Central memory CD4-positive, alpha-beta T cell (primary cell): ENCODE measurements at places on chromosomes 2 and 18.

DNA sequence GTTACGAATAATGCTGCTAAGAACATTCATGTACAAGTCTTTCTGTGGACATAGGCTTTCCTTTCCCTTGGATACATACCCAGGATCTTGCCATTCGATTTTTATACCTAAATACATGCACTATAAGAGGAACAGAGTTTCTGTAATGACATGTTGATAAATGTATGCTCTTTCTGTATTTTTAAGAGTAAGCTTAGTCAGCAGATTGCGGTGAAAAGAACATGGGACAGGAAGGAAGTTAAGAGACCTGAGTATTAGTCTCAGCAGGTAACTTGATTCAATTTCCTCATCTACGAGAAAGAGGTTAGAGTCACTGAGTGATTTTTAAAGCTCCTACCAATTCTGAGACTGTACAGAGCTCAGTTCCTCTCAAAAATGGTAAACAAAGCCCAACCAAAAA lies 2.6 kb upstream of the TLK1 start:
- peak; percentile 49 for DNase-seq

DNA sequence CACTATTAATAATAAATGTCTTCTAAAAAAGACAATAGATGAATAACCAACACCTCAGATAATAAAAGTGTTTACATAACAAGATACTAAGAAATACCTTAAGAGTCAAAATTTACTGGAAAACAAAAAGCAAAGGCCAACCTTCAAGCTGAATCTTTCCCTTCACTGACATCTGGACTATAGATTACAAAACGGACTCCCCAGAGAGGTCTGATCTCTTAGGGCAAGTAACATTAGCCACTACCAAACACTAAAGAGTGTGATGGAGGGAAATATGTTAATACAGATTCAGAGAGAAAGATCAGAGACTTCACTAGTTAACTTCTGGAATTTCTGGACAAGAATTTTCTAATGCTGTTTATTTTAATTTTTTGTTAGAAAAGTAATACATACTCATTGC lies 13.9 kb downstream of the CLASP1 start:
- DNase-seq, result no peak

DNA sequence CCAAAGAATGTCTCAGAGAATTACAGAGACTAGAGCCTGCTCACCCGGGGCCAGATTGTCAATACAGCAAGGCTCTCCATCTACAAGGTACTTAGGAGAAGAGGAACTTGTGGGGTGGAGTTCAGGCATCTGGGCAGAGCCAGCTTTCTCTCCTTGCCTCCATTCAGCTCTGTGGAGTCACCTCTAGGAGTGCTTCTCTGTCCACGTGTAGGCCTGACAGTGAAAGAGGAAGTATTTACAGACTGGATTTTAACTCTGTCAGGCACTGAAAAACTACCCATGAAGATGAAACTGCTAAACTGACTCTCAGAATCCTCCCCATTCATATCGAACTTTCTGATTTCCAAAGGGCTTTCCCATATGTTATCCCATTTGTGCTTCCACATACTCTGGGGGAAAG lies 315.6 kb downstream of the SETBP1 start:
- DNase-seq, result no peak

DNA sequence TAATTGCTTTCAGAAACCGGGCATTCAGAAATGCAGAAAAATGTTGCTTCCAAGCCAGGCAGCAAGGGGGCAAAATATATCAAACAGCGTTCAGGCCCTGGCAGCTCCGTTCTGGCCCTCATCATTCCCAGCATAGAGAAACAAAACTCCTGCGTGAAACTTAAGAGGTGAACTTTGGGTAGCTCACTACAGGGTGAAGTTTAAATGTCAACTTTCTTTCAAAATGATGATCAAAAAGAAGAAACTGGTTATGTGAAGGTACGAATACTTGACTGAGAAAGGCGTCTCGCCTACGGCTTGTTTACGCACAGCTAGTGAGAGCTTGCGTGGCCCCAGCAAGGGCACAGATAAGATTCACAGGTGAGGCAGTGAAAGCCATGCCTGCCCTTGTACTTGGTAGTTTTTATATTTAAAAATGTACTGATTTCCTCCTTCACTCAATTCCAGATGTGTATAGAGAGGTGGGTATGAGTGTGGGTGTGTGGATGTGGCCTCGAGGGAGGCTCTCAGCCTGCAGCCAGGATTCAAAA lies 127.5 kb downstream of the NFATC1 start:
- peak; percentile 75 for DNase-seq

GRCh38 chr2:209805351-209805750 lies 33.7 kb downstream of the UNC80 start:
- DNase-seq, result no peak

DNA sequence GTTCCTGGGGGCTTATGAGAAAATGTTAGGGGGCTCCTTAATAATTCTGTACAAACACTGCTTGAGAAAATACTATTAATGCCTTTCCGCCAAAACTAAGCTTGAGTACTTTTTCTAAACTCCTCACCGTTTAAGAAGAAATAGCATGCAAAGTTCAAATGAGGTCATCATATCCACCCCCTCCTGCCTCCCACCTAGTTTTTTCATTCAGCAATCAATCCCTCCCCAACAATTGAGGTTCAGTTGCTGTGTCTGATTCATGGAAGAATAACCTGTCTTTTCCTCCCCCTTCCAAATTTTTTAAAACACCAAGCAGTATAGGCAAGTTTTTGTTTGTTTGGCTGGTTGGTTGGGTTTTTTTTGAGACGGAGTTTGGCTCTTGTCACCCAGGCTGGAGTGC lies 24.4 kb upstream of the RMP24 start:
- DNase-seq, result no peak

- no peak for DNase-seq
These were observed 15.6 kb downstream of the SLC39A10 start for GRCh38 chr2:195672674-195673073.

DNA sequence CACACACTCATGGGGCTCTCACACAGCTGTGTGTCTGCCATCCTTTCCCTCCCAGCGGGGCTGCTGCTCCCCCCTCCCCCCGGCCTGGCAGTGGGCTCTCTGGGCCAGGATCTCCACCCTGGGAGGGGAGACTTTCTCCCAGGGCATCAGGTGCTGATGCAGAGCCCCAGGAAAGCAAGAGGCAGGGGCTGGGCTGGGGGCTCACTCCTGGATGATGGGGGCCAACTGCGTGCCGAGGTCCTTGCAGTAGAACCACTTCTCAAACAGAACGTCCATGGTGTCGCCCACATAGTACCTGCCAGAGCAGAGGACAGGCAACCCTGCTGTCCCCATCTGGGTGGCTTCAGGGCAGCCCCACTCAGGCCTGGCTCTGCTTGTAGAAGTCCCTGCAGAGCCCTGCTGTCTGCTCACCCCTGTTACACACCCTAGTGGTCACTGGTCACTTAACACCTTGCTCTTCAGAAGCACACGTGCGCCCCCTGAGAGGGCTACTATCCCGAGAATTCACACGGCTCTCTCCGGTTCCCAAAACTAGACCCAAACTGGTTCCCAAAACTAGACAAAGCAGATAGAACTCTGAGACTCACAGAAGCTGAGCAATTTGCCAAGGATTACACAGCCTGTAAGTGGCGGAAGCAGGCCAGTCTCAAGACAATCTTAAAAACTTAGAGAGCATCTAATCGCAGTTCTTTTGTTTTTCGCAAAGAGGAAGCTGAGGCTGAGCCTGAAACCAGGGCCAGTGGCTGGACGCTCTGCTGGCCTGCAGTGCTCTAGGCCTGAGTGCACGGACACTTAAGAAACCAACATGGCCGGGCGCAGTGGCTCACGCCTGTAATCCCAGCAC lies 6.6 kb upstream of the OXER1 start:
- no peak for DNase-seq

DNA sequence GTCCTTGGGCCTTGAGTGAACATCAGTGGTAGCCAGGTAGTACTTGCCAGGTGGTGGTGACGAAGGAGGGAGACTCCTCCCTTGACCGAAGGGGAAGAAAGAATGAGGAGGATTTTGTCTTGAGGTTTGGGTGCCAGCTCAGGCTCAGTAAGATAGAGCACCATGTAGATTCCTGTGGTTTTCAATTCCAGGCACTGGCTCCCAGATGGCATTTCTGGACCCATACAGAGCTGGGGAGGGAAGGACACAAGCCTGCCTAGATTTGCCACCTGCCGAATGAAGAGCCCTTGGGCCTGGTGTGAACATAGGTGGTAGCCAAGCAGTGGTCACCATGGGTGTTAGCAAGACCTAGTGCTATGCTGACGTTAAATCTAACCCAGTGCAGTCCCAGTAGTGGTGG lies 108.8 kb upstream of the UBE2E3 start:
- DNase-seq, result no peak

DNA sequence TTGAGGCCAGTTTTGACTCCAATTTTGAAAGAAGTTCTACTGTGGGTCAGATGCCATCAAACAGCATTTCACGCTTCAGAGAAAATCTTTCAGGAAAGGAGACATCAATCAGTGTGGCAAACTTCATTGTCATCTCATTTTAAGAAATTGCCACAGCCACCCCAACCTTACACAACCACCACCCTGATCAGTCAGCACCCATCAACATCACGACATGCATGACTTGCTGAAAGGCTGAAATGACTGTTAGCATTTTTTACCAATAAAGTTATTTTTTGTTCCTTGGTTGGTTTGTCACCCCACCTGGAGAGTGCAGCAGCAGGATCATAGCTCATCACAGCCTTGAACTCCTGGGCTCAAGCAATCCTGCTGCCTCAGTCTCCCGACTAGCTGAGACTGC lies 10.4 kb downstream of the DNAJC10 start:
- DNase-seq, result no peak

DNA sequence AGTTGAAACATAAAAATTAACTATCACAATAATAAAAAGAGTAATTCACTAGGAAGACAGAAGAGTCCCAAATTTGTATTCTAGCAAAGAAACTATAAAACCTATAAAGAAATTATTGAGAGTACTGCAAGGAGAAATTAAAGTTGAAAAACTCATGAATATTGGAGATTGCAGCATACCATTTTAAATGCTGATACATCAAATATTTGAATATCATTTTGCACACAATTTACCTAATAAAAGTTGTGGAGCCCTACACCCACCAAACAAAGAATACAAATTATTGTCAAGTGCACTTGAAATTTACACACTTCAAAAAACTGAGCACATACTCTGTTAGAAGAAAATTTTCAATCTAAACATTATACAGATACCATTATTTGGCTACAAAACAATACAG lies 531.6 kb upstream of the SMIM21 start:
- DNase-seq, result no peak

DNA sequence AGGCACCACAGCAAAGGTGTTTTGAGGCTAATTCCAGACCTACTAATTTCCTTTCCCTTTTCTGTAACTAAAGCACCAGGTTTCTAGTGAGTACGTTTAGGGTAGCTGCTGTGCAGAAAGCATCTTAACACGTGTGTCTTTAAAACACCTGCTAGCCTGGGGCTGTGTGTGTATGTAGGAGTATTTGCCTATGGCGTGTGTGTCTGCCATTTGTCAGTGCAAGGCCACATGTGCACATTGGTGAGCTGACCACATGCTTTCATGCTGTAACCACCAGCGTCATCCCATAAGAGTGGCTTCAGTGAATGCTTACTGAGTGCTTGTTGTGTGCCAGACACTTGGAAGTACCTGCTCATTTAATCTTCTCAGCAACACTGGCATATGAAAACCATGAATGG lies 241.6 kb downstream of the SEPTIN10 start:
- DNase-seq, result no peak

DNA sequence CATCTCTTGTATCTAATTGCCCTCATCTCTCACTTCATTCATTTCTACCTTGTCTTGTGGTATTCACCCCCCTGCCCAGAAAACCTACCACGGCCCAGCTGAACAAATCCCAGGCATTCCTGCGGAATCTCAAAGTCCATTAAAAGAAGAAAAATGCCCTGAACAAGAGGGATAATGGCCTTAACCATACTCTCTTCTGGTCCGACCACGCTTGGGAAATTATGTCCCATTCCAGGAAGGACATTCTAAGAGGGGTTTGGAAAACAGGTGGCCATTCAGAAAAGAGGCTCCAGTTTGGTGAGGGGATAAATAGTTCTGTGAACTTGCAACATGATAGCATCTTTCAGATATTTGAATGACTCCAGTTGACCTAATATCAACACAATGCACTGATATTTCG lies 349.9 kb upstream of the ZNF521 start:
- no peak for DNase-seq

- peak; percentile 72 for DNase-seq
These were observed 54.4 kb downstream of the STK39 start for GRCh38 chr2:168192839-168193616.

DNA sequence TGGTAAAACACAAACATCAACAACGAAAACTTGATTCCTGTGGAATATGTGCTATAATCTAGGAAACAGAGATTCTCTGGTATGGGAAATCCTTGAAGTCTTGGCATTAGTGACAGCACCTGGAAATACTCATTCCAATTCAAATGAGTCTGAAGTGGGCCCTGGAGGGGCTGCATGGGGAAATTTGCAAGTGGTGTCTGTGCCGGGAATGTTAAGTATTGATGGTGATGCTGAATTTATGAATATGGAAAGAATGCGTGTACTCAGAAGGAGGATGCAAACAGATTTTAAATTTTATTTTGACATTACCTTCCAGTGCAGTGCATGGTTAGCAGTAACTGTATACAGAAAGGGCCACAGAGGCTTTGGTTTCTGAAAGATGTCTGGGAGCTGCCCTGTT lies 37.2 kb downstream of the PTPRM start:
- DNase-seq, result no peak

DNA sequence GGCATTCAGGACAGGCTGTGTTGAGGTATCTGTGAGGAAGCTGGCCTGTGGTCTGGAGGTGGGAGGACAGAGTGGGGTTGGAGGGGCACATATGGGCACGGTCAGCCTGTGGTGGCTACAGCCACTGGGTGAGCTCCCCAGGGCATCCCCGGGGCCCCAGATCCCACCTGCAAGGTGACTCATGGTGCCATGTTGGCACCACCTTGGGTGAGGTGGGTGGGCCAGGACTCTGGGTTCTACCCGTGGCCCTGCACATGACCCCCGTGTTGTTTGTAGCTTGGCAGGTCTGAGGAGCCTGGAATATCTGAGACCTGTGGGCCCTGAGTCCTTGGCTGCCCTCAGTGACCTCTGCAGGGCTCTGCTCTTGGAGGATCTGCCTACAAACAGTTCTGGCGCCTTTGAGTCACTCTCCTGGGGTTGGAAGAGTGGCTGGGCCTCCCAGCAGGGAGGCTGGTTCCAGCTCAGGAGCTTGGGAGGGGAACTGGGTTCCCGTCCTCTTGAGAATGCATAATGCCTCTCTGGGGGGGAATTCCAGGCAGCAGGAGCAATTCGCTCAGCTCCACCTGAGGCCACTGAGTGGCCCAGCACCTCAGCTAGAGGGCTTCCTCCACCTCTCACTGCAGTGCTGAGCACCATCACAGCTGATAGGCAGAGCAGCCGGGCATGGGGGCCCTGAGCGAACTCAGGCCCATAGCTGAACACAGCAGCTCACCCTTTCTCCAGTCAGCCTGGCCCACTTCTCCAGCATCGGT lies 105.1 kb downstream of the DYSF start:
- no peak for DNase-seq

- no peak for DNase-seq
These were observed 54.1 kb downstream of the NBAS start for GRCh38 chr2:15507061-15507460.

- DNase-seq, result no peak
These were observed 242.7 kb downstream of the TGIF1 start for GRCh38 chr18:3692691-3693090.
